AG20443 (cell line): ENCODE measurements at places on chromosomes 4 and X.
A peak's percentile ranks its signal among the peaks of the same experiment; 100 is the strongest.

DNA sequence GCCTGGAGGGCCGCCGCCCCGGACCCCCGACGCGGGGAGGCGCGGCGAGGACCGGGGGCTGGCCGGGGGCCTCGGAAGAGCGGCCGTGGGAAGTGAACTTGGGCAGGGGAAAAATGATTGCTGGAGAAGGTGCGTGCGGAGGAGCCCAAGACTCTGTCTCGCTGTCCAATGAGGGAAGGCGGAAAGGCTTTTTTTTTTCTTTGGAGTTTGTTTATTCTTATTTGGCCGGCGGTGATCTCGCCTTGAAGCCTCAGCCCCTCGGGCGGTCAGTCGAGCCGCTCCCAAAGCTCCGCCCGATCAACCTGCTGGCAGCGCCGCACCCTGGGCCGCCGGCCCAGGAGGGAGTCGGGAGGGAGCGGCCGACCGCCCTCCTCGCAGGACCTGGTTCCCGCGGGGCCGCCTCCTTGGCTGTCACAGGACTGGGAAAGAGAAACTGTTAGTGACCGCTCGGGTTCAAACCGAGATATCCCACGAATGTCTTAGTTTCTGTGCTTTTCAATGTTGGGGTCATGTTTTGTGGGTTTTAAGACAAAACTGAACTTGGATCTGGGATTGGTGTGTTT is 2.5 kb downstream of the CPEB2 start:
- peak; percentile 72 for DNase-seq

DNA sequence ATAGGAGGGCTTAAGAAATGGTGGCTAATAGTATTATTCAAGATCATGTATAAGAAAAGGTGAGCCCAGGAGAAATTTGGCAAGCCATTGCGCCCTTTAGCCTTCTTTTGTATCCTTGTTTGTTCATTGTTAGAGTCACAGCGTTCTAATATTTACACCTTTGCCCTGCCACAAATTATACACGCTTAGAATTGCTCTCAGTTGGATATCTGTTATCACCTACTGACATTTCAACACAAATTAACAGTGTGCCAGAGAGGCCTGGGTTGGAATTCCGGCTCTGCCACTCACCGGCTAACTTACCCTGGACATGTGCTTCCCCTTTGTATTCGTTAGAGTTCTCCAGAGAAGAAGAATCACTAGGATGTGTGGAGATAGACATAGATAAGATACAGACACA is 148.7 kb upstream of the KIT start:
- DNase-seq: no peak

DNA sequence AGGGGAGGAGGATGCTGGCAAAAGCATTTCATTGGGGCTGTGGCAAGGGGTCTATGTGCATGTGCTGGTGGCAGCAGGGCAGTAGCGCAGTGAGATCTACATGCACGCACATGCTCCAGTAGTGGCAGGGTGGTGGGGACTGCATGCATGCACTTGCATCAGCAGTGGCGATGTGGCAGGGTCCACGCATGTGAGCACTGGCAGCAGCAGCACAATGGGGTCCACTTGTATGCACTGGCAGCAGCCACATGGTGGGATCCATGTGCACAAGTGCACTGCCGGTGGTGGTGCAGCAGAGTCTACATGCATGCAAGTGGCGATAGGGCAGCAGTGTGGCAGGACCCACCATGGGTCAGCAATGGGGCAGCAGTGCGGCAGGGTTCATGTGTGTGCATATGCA is 233.1 kb downstream of the THOC2 start:
- DNase-seq: no peak

- peak; percentile 26 for DNase-seq
Observed at GRCh38 chr4:78325271-78326157, 226.1 kb upstream of the ANXA3 start.

DNA sequence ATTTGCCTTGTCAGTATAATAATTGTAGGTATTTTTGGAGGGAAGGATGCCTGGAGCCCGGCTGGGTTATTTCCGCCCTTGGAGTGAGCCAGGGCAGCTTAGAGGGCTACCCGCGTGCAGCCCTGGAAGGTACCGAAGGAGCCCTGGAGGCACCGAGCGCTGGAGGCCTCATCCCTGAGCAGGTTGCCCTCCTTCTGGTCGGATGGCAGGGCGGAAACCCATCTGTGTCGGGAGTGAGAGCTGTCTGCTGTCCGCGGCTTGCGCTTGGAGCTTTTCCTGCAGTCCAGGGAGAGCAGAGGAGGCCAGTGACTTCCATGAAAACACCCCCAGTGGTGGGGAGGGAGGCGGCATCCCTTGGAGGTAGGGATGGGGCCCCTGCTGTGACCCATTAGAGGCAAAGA is 122.1 kb downstream of the TBL1X start:
- DNase-seq: no peak

DNA sequence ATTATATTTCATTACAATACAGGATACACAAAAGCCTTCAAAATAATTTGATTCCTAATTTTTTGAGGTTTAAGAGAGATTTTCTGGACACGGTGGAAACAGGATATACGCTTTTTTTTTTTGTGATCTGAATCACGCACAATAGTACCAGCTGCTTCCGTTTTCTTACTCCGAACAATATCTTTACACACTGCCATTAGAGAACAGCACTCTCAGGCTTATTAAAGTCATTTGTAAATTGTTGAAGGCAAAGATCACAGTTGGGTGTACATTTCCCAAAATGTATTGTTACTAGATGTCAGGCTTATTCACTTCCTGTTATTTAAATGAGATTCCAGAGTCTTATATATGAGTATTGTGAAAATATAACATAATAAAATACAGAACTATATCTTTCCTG is 71.5 kb downstream of the TMEM47 start:
- DNase-seq: no peak

GRCh38 chrX:10042055-10042454 is 74.9 kb downstream of the CLDN34 start:
- no peak for DNase-seq

- peak; percentile 14 for DNase-seq
Observed at GRCh38 chr4:104064646-104065577, 345.1 kb upstream of the TACR3 start.

DNA sequence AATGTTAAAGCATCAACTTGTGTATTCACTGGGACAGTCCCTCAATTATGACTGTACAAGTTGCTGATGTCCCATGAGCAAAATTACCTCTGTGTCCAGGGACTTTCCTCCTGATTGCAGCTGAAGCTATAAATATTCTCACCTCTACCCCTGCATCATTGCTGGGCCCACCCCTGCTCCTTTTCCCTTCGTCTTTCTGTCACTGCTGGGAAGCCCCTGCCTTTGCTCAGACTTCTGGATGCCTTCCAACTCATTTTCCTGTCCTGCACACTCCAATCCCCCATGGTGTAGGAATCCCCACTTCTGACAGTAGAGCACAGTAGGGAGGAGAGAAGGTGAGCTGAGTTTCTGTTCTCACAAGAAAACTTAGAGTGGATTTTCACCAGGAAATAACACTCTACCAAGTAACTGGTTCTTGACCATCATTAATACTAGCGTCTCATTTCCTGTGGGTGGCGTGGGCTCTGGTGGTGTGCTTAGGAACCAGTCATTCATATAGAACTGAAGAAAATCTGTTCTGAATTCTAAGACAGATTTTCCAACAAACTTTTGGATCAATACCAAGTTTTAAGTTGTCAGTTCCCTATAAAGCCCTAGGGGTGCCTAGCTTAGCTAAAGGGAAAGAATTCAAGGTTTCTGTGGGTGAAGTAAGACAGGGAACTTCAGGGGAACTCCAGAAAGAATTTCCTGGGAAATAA is 136.2 kb upstream of the MED14 start:
- DNase-seq: no peak

GRCh38 chrX:8657883-8658282 is 74.1 kb downstream of the ANOS1 start:
- DNase-seq: no peak

- no peak for DNase-seq
Observed at GRCh38 chr4:157896726-157897125, 276.1 kb downstream of the GASK1B start.

DNA sequence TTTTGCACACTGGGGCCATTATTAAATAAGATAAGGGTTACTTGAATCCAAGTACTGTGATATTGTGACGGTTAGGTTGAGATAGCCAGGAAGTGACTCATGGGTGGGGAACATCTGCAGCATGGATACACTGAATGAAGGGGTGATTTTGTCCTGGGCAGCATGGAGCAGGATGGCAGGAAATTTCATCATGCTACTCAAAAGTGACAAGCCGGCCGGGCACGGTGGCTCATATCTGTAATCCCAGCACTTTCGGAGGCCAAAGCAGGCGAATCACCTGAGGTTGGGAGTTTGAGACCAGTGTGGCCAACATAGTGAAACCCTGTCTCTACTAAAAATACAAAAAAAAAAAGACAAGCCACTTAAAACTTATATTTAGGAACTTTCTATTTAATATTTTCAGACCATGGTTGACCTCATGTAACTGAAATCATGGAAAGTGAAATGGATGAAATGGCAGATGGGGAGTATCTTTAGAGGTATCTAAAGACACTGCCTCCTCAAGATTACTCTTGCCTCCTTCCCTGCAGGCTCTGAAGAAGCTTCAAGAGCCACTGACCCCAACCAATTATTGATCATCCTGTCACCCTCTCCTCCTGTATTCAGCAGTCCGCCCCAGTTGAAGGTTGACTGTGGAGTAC is 3.9 kb upstream of the TRIM60 start:
- no peak for DNase-seq

GRCh38 chr4:99833756-99834155 is 17.1 kb downstream of the DAPP1 start:
- no peak for DNase-seq

GRCh38 chr4:28558895-28559294 is 1698.3 kb downstream of the STIM2 start:
- no peak for DNase-seq

DNA sequence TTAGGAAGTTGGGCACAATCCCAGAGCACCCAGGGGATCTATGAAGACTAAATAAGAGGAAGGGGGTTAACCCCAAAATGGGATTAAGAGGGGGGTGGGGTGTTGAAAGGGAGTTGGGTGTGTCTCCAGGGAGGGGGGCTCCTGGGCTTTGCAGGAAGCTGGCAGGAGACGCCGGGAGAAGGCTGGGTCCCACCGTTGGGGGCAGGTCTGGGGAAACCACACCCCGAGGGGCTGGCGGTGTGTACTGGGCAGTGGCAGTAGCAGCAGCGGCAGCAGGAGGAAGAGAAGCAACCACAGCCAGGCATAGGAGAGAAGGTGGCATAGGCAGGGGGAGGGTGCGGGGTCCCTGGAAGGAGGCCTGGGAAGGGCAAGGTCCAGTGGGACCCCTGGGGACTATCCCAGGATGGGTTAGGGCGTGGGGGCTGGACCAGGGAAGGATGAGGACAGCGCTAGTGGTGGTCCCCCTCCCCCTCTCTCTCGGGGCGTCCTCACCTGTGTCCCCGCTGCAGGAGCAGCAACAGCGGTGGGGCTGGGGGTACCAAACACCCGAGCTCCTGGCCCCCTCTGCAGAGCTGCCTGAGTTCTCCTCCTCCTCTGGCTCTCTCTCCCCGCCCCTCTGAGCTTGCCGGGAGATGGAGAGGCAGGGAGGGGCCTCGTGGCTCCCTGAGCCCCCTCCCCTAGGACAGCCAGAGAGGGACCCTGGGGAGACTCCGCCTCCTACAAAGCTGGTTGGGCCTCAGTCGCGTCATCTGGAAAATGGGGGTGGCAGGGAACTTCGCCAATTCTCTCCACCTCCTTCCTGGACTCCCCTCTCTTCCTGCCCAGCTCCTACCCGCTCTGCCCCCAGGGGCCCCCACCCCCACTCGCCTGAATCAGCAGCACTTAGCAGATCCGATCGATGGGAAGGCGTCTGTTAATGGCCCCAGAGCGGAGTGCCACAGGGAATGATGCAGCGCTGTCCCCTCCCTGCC is at the start of gene KCND1:
Gene KCND1 (minus strand): TSS at position 596 of the 971 bp plus-strand sequence. CDS start 1,573 bp downstream, outside the sequence.
- peak; percentile 27 for DNase-seq

DNA sequence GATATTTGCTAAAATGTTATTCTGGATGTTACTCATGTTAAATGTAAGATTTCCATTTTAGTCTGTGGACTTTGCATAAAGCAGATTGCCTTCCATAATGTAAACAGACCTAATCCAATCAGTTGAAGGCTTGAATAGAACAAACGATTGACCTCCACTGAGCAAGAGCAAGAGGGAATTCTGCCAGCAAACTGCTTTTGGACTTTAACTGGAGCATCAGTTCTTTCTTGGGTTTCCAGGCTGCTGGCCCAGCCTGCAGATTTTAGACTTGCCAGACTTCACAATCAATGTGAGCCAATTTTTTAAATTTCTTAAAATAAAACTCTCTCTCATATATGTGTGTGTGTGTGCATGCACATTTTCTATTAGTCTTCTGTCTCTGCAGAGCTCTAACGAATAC is 1248.8 kb downstream of the ADGRL3 start:
- no peak for DNase-seq

GRCh38 chr4:112361181-112361791 is 64.1 kb downstream of the ALPK1 start:
- no peak for DNase-seq

DNA sequence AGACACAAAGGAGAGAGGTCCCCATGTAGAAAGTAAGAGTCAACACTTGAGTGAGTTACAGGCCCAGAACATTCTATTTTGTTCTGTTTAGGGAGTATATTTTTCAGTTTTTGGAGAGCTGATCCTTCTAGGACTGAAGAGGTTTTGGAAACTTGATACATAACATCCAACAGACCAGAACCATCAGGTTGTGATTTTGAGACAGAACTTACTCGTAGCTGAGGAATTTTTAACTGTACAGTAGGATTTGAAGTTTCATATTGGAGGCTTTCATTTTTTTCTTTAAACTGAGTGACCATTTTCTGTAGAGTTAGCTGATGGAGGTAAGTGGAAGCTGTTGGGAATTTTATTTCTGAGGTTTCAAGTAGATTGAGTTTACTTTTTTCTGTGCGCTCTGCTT is 73.3 kb downstream of the NCAPG start:
- DNase-seq: peak; percentile 6

DNA sequence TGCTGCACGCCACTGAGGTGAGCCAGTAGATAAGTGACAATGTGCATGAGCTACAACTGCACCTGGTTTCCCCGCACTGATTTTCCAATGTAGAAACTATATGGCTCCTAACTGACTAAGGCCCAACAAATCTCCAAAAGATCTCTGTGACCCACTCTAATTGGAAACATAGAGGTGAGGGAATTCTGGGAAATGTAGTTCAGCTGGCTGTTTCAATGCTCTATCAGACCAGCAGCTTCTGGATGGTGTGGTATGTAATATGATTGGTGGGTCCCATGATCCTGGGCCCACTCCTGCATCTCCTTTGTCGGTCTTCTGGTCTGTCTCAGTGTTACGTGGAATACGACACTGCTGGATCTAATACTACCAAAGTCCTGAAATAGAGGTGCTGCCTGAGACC is 18.6 kb downstream of the CCDC160 start:
- no peak for DNase-seq

GRCh38 chr4:147487616-147488015 is 6.7 kb downstream of the EDNRA start:
- no peak for DNase-seq

DNA sequence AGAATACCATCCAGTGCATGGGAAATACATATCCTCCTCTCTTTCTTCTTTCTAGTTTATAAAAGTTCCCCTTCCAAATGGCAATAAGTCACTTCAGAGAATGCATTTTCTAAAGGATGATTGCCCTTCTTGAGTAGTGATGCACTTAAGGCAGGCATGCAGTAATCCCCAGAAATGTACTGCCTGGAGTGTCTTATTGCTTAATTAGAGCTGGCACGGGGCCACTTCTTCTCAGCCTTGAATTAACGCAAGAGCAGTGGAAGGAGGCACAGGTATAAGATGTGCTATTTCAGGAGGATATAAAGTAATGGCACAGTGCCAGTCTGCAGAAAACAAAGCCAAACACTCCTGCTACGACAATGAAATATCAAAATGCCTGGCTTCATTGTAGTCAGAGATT is 371.4 kb upstream of the FAM241A start:
- no peak for DNase-seq
